AG04449 (cell line): ENCODE measurements at places on chromosomes 3 and 15.

DNA sequence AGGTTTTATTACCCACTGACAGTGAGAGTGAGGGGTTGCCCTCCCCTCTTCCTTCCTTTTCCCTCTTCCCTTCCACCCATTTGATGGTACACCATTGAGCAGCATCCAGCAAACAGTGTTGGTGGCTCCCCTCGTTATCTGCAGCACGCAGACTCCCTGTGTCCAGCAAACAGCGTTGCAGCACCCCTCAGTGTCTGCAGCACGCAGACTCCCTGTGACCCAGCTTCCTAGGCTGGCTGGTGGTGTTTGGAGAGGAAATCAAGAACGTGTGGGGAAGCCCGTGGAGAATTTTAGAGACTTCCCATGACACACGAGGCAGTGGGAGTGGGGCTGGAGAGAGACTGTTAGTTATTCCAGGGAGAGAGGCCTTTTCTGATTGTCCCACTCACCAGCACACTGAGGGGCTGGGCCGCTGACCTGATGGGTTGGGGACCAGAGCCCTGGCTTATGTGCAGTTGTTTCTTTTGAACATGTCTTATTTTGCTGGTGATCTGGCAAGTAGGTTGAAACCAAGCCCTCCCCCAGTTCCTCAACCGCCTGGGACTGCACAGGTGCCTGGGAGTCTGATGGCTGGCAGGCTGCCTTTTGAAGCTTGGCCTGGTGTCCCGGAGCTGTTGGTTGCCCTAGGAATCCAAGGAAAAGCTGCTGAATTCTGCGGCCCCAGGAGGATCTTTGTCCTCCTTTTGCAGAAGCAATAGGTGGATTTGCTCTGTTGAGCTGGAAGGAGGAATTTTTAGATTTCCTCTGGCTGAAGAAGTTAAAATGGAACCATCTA lies 19.0 kb downstream of the APBA2 start:
- no peak for DNase-seq

GRCh38 chr15:70344666-70345065 lies 246.9 kb upstream of the TLE3 start:
- DNase-seq: no peak

DNA sequence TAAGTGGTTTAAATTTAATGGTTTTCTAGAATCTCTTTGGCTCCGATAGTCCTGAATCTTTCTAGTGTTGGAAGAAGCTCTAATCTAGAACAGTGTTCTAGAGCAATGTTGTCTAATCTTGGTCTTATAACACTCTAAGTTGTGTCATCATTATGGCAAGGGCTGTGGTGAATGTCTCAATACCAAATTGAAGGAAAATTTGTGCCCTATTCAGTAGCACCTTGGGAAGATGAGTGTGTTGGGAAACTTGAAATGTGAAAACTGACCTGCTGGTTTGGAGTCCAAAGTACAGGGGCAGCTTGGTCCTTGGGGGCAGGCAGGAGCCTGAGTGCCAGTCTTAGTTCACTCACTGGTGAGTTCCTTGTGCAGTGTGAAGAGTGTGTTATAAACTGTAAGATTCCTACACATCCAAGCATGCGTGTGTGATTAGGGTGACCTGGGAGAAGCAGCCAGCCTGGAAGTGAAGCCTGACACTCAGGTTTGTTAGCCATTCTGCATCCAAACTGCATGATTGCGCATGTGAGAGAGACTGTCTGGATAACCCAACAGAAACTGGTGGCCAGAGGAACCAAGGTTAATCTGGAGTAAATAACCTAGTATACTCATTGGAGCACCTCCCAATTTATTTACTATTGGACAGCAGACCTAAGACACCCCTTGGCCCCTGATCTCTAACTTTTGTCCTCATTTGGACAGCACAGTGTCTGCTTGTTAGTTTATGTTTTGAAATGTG lies 14.6 kb downstream of the ZNF592 start:
- no peak for DNase-seq

DNA sequence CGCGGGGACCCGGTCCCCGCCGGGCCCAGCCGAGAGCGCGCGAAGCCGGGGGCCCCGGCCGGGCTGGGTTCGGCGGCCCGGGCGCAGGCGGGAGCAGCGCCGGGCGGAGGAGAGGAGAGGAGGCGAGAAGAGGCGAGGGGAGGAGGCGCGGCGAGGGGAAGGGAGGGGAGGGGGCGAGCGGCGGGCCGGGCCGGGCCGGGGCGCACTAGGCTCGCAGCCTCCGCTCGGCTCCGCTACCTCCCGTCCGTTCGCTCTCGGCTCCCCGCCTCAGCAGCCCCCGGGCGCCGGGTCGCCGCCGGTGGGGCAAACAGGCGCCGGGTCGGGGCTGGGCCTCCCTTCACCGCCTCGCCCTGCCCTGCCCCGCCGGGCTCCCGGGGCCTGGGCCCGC lies 351 bp downstream of the INSYN1 start:
- DNase-seq: no peak

- no peak for DNase-seq
These were observed 66.2 kb downstream of the MAP4 start for GRCh38 chr3:47949979-47950378.

- no peak for DNase-seq
These were observed 1.1 kb downstream of the KCNH8 start for GRCh38 chr3:19149368-19149767.
